ENCODE measurements at places on chromosomes 1 and 21.

DNA sequence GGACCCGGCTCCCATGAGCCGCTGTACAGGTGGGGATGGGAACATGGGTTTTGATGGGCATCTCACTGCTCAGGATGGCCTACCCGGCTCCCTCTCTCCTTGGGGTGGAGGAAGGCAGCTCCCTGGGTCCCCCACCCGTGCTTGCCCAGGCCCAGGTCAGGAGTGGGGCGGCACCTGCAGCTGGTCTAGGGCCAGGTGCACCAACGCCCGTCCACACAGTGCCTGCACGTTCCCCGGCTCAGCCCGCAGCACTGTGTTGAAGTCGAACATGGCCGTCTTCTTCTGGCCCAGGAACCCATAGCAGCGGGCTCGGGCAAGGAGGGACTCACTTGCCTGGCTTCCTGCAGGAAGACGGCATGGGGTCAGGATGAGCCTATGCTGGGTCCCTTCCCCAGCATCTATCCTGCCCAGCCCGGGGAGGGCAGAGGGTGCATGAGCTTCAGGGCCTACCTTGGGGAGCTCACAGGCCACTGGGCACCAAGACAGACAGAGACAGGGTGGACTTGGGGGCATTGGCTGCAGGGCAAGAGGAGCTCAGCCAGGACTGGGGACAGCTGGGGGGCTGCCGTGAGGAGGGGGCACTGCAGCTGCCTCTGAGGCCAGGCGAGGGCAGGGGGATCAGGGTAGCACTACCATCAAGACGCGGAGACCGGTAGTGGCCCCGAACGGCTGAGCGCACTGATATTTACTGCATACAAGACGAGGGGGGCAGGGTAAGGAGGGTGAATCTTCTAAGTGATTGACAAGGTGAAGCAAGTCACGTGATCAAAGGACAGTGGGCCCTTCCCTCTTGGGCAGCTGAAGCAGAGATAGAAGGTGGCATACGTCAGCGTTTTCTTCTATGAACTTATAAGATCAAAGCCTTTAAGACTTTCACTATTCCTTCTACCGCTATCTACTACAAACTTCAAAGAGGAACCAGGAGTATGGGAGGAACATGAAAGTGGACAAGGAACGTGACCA, 17.8 kb downstream of the TTC34 start:
- DNase-seq, result no peak

GRCh38 chr1:62637392-62638105, 40.2 kb downstream of the ANGPTL3 start:
- no peak for DNase-seq

GRCh38 chr1:18192974-18193373, 85.4 kb downstream of the IGSF21 start:
- no peak for DNase-seq

GRCh38 chr1:245316784-245317183, 162.0 kb downstream of the KIF26B start:
- DNase-seq, result no peak

DNA sequence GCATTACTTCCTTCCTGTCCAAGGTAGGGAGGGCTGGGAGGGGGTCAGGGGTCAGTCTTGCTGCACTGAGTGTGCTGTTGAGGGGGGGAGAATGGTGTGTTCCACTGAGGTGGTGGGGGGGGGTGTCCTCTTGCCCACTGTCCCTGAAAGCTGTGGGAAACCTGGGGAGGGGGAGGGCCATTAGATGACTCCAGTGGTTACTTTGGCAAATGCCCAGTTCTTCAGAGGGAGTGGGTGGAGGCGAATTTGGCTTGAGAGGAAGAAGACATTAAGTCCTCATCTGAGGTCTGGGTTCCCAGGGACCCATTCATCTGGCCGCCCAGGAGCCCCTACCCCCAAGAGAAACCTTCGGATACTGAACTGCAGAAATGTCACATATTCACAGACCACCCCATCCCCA, 36.2 kb downstream of the MEF2D start:
- DNase-seq, result no peak

DNA sequence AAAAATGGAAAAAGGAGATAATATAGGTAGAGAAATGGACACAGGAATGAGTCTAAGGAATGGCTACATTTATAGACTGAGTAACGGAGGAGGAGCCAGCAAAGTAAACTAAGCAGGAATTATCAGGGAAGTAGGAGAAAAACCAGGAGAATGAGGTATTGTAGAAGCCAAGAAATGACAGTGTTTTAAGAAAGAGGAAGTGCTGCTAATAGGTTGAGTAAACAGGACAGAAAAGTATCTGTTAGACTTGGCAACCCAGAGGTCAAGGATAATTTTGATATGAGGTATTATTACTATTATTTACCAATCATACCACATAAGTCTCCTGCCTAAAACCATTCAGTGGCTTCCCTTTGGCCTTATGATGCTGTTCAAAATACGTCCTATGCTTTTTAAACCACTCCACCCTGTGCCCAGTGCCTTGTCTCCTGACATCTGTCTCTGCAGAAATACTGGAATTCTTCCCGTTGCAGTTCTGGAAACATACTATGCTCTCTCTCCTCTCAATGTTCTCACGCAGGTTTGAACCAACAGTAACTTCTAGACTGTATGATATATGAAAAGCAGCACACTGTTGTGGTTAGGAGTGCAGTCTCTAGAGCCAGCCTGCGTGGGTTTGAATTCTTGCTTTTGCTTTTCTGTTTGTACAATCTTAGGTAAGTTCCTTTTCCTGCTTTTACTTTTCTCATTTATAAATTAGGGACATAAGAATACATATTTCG, 24.6 kb upstream of the NEK7 start:
- no peak for DNase-seq

DNA sequence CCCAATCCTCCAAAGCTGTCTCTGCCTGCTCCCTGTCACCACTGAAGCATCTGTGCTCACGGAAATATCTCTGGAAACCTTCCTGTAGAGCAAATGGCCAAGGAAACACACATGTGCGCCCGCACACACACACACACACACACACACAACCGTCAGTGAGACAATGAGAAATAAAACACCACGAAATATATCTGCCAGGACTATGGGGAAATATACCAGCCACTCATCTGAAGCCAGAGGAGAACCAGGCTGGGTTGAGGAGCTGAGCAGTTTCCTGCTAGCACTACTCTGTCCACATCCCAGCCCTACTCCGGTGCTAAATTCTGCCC, 25.1 kb upstream of the PLXNA2 start:
- no peak for DNase-seq

- no peak for DNase-seq
Observed at GRCh38 chr21:16815243-16815642, 697.6 kb upstream of the CXADR start.

DNA sequence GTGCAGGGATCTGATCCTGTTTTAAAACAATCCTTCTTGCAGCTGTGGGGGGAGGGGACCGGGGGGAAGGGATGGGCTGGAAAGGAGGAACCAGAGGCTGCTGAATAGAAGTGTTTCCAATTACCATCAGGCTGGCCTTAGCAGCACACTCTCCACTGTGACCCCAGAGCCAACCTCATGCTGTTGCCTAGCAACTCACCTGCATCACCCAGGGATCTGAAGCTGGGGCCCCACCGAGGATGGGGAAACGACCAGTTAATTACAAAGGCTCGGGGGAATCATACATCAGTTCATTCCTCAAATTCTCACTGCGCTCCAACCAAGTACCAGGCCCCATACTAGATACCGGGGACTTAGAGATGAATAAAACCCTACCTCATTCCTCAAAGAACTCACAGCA, 11.9 kb upstream of the GPX7 start:
- DNase-seq, result no peak

GRCh38 chr1:208829595-208829994, 585.4 kb upstream of the PLXNA2 start:
- DNase-seq, result no peak

GRCh38 chr21:32597205-32597604, 11.9 kb upstream of the TCP10L start:
- DNase-seq, result no peak

DNA sequence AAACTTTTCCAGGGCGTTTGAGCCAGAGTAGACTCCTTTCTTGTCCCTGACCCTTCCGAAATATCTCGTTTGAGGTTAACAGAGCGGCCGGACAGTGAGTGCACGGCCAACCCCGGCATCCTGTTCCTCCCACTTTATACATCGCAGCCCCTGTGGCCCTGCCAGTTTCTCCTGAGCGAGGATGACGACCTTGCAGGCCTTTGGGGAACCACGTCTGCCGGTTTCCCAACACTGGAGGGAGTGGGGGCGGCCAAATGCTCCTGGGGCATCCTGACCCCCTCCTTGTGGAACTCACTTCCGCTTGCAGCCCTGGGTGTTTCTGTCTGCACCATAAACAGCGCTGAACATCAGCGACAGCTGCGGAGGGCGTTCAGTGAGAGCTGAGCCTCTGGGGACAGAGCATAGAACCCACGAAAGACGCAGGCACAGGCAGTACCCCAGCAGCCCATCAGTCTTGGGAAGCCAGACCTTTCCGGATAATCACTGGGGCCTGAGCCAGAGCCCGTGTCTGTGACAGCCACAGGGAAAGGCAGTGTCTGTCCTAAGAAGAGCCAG, 4.8 kb upstream of the KCNAB2 start:
- no peak for DNase-seq

DNA sequence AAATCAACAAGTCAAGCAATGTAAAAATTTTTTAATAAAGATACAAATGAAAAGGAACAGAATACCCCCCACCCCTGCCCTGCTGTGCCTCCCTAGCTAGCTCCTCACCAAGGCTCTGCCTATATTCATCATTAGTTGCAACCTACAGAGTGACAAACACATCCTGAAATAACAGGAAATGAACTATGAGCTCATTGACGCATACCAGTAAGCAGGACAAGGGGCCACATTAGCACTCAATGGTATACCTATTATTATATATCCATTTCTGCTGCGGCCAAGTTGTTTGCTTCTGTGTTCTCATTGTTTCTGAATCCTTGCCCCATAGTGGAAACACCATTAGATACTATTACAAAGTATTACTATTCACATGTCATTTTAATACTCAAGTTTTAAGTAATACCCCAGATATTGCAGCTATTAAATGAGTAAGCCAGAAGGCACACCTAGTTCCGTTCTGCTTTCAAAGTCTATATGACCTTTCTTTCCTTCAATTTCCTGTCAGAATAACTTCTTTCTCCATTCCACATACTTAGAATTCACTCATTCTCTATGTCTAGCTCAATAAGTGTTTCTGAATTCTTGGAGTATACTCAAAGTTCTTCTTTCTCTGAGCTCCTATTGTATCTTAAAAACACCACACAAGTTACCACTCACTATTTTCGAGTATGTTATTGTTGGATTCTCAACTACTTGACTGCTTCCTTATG, 1214.9 kb downstream of the PLA2G4A start:
- DNase-seq, result no peak

GRCh38 chr1:114690148-114690547, 5.2 kb downstream of the AMPD1 start:
- DNase-seq, result no peak

DNA sequence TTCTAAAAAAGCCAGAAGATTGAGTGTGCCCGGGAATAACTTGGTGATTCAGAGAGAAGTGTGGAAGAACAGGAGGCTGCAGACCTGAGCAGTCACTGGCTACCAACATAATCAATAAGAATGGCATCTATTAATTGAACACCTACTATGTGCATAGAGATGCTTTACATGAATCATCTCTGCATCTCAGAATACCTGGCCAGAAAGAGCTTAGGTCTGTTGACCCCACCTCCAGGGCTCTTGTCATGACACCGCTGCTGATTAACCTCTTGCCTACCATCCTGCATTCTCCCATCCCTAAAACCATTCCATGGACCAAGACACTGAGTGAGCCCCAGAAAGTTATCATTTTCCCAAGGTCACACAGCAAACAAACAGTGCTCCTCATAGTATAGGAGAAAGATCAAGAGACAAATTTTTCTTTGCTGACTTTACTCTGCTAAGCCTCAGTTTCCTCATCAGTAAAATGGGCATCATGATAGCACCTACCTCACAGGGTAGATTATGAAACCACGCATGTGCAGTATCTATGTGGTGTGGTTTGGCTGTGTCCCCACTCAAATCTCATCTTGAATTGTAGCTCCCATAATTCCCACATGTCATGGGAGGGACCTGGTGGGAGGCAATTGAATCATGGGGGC, 16.3 kb upstream of the PINK1 start:
- no peak for DNase-seq

DNA sequence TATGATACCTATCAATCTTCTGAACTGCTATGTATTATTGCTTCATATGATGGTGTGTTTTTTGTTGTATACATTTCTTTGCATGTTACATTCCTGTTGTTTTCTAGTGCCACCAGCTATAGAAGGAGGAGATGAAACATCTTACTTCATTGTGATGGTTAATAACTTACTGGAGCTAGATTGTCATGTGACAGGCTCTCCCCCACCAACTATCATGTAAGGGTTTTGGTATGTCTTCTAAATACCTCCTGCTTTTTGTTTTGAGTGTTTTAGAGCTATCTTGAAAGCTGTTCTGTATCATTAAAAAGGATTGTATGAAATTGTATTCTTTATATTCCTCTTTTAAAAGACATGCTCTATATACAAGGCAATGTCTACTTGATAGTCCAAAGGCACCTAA, 282.7 kb downstream of the HMCN1 start:
- DNase-seq, result no peak

DNA sequence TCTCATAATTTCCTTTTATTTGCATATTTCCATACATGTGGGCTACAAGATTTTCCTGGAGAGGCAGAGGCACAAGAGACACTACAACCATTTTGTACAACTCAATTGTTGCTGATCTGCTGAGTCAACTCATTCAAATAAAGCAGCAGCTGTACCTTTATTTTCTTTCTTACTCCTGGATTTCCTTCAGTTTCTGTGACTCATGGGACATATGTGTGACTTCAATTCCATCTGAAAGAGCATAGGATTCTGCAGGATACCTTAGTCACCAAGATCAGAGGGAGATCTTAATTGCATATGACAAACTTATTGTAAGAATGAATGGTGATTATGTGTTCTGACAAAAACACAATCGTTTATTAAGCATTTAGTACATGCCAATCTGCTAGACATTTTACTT, 2219.4 kb downstream of the NCAM2 start:
- no peak for DNase-seq

DNA sequence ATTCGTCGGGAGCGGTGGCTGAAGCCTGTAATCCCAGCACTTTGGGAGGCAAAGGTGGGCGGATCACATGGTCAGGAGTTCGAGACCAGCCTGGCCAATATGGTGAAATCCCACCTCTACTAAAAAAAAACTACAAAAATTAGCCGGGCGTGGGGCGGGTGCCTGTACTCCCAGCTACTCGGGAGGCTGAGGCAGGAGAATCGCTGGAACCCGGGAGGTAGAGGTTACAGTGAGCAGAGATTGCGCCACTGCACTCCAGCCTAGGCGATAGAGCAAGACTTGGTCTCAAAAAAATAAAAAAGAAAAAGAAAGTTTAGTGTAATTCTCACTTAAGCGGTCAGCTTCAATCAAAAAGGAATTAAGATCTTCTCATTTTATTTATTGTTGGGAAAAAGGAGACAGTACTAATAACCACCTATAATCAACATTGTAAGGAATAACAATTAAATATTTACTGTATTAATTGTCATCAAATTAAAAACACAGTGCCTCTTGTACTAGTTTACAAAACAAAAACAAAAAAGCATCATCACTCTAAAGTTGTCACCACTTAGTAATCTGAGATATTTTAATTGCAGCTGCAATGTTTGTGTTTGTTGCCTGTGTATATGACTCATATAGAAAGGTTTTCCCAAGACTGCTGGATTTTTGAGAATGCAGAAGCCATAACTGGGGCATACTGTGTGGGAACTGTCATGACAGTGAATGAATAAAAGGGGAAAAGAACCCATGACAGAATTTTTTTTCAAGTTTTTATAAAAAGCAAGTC, 3.7 kb downstream of the FBXO42 start:
- no peak for DNase-seq

GRCh38 chr1:116908820-116909511, 750 bp upstream of the PTGFRN start:
- no peak for DNase-seq

GRCh38 chr1:167221126-167221737, 546 bp downstream of the POU2F1 start:
- DNase-seq, result peak; percentile 39

- DNase-seq, result no peak
Observed at GRCh38 chr1:116948046-116948445, 38.3 kb downstream of the PTGFRN start.
